GM19239 (cell line): ENCODE measurements at places on chromosomes 12 and 14.
A peak's percentile ranks its signal among the peaks of the same experiment; 100 is the strongest.

DNA sequence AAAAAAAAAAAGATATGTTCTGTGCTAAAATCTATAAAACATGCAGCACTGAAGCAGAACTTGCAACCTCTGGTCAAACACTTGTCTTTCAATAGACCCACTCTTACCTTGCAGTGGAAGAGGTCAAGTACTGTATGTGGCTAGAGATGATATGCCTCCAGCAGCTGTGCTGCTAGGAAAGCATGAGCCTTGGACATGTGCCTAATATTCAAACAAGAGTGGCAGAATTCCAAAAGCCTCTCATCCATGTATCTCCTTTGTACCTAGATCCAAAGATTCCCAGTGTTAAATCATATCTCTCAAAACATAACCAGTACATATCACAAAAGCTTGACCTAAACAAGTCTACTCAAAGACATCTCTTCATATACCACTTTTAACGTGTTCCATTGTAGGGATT is 105.0 kb upstream of the CPNE8 start:
- DNase-seq, result no peak

DNA sequence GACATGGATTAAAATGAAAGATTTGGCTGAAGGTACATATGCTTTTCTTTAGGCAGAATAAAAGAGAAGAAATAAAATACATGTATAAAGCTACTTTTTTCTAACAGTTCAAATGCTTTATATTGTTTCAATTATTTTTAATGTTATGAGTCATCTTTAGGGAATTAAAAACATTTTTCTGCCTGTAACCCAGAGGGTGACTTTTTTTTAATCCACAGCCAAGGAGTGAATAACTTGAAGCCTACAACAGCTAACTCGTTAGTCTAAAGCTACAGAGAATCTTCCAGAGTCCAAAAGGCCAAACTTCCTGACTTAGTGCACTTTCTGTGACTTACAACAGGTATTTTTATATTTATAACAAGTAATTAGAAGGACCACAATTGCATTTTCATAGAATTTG is 151.6 kb downstream of the SEC23A start:
- no peak for DNase-seq

- no peak for DNase-seq
Measured at GRCh38 chr12:65668981-65669695, 155.1 kb upstream of the HMGA2 start.

DNA sequence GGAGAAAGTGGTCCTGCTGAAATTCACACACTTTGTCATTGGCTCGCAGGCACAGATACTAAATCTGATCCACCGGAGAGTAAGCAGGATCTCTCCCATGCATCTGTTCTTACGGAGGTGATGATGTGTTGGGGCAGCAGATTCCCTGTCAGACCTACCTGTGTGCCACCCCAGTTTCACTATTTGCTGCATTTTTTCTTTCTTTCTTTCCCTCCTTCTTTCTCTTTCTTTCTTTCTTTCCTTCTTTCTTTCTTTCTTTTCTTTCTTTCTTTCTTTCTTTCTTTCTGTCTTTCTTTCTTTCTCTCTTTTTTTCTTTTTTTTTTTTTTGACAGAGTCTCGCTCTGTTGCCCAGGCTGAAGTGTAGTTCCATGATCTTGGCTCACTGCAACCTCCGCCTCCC is 37.4 kb downstream of the WSCD2 start:
- DNase-seq, result no peak

- no peak for DNase-seq
Measured at GRCh38 chr12:30847259-30847658, 79.3 kb upstream of the TSPAN11 start.

GRCh38 chr14:70748422-70748821 is 60.9 kb downstream of the MAP3K9 start:
- no peak for DNase-seq

DNA sequence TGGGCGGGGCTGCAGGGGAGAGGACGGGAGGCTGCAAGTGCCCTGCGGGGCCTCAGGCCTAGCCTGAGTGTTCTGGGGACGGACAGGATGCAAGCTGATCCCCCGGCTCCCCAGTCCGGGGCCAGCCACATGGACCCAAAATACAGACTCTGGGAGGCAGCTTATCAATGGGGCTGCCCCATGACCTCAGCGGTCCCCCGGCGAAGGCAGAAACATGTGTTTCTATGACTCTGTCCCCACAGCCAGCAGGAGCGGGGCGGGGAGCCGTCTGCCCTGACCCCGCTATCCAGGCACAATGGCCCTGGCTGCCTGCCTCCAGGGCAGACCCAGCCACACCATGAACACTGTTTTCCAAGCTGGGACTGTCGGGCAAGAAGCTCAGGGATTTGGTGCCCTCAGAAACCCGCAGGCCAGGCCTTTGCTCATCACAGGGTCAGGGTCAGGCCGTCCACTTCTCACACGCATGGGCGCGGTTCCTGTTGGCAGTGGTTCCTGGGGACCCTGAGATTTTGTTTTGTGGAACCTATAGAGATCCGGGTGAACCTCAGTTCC is 75.0 kb downstream of the RFLNA start:
- DNase-seq, result no peak

- DNase-seq, result no peak
Measured at GRCh38 chr14:52048641-52049204, 20.1 kb downstream of the NID2 start.

DNA sequence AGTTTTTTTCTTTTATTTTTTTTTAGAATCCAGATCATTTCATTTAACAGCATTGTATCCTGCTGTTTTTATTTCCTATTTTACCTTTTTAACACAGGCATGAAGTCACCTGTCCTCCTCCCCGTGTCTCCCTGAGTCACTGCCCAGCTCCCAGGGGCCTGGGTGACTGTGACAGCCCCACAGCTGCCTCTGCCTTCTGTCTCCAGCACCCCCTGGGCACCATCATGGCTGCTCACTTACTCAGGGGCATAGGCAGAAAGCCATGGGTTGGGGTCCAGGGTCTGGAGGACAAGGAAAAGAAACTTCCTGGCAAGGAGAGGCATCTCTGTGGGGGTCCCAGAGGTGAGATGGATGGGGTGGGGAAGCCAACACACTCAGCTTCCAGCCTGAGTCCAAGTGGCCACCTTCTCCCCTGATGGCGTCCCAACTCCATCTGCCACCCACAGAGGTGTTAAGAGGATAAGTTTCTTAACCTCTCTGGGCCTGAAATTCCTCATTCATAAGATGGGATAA is 25.3 kb downstream of the TMEM63C start:
- no peak for DNase-seq

- no peak for DNase-seq
Measured at GRCh38 chr14:93100570-93100969, 15.2 kb downstream of the ITPK1 start.

- no peak for DNase-seq
Measured at GRCh38 chr12:119399301-119399700, 64.8 kb downstream of the CCDC60 start.

DNA sequence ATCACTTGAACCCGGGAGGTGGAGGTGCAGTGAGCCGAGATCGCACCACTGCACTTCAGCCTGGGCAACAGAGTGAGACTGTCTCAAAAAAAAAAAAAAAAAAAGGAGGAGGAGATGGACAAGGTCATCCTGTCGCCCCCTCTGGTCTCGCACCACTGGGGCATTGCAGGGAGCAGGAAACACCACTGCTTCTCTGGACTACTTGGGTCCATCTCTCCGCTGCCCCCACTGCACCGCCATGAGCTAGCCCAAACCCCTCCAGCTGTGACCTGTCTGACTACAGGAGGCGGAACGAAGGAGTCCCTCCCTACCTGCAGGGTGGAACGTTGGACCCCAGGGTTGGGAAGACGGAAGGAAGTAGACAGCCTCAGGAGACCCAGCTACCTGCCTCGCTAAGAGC is 18.2 kb upstream of the FAM222A start:
- DNase-seq, result no peak

GRCh38 chr14:99598774-99599173 is 5.2 kb downstream of the CCDC85C start:
- no peak for DNase-seq

GRCh38 chr14:52175982-52176502 is 91.5 kb upstream of the PTGDR start:
- peak; percentile 17 for DNase-seq

DNA sequence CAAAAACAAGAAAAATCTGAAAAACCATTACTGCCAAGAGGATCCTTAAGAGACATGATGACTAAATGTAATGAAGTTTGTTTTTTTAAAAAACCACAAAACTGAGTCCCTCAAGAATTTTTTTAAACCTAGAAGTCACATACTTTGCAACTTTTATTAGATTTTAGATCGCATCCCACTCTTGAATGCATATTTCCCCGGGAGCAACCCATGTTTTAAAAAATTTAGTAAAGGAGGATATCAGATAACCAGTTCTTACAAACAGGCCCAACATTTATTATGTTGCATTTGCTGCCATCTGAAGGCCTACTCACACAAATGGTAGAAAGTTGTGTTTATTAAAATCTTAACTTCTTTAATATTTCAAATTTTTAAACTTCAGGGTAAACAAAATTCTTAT is 44.3 kb upstream of the CCT2 start:
- DNase-seq, result no peak

DNA sequence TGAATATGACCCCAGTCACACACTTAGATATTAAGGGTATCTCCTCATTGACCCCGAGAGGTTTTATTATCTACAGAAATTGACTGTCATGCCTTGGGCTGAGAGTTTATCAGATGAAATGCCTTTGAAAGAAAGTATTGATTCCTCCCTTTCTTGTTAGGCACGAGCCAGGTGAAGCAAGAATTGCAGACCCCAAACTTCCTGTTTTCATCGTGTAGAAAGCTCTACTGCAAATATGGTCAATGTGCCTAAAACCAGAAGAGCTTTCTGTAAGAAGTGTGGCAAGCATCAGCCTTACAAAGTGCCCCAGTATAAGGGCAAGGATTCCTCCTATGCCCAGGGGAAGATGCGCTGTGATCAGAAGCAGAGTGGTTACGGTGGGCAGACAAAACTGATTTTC is 143.9 kb upstream of the FUT8 start:
- DNase-seq, result no peak

DNA sequence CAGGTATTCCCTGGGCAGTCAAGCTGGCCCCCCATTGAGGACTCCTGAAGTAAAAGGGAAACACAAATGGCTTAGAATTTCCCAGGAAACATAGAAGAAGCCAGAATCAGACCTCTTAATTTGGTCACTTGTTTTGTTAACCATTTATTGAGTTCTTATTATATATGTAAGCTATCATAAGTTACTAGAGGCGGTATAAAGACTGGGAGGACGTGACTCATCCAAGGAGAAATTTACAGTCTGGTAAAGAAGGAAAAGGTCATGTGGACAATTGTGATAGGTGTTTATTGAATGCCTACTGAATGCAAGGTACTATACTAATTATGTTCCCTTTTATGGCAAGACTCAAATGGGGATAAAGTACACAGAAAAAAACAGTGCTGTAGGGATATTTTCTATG is 146.7 kb downstream of the DYRK2 start:
- DNase-seq, result no peak

GRCh38 chr12:92223481-92223880 is 77.8 kb upstream of the BTG1 start:
- DNase-seq, result no peak

GRCh38 chr12:105316931-105317852 is 13.3 kb upstream of the C12orf75 start:
- DNase-seq, result no peak

DNA sequence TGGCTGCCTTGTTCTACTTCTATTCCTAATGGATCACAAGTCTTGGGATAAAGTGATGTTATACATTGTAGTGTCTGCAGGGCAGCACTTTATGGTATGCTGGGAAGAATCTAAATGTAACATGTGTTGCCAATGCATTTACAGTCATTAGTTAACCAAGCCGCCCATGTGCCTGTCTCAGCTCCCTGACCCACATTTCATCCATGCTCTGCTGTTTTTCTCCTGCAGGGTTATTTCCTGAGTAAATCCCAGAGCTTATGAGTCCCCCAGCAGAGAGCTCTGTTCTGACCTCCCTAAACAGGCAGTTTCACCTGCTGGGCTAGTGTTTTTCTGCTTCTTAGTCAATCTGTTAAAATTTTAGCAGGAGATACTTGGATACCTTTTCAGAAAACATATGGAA is 4.4 kb upstream of the TMTC2 start:
- no peak for DNase-seq

DNA sequence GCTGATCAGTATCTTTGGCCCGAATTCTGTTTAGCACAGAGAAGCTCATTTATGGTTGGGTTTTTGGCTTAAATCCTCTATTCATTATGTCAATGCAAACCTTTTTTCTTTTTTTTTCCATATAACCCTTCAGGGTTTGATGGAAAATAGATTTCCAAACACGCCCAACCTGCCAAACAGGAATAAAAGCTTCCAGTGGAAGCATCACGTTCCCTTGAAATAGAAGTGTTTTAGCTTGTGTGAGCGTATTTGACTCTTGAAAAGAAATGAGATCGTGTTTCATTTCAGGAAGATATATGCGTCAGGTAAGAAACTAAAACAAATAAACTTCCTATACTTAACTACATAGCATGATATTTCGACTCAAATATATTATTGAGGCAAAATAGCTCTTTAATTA is at the start of gene PIK3C2G:
Gene PIK3C2G (plus strand): TSS at position 246 of the 400 bp plus-strand sequence. CDS start 20,564 bp downstream, outside the sequence.
- DNase-seq, result no peak

DNA sequence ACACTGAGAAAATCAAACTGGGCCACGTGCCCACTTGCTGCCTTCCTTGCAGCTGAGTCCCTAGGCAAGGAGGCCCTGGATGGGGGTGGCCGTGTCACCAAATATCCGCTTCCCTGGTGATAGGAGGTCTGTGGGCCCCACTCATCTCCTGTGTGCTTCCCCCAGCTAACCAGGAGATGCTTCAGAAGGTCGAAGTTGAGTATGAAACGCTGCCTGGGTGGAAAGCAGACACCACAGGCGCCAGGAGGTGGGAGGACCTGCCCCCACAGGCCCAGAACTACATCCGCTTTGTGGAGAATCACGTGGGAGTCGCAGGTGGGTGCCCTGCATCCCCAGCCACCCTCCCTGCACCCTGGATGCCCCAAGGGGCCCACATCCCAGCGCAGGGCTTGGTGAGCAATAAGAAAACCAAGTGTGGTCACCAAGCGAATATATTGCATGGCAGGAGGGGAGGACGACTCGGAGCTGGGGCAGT is 6.8 kb upstream of the SIVA1 start:
- DNase-seq, result no peak

- no peak for DNase-seq
Measured at GRCh38 chr12:115455268-115455681, 771.3 kb upstream of the TBX3 start.

- DNase-seq, result no peak
Measured at GRCh38 chr14:75452324-75452723, 24.5 kb downstream of the JDP2 start.

- no peak for DNase-seq
Measured at GRCh38 chr14:43587183-43587582, 919.9 kb downstream of the FSCB start.

GRCh38 chr14:24353559-24354481 is 14.0 kb upstream of the RIPK3 start:
- DNase-seq, result no peak

- DNase-seq, result no peak
Measured at GRCh38 chr12:102232446-102232845, 34.8 kb upstream of the PMCH start.

GRCh38 chr12:21451529-21451928 is 14.1 kb downstream of the PYROXD1 start:
- no peak for DNase-seq

GRCh38 chr14:99624971-99625370 is 20.0 kb upstream of the HHIPL1 start:
- no peak for DNase-seq
